ENCODE measurements at places on chromosomes 5 and 9.

- no peak for DNase-seq
Observed at GRCh38 chr5:33725806-33726205, 166.0 kb downstream of the ADAMTS12 start.

- no peak for DNase-seq
Observed at GRCh38 chr9:73152953-73153352, 1.3 kb downstream of the ANXA1 start.

- DNase-seq: no peak
Observed at GRCh38 chr5:67214036-67214435, 17.4 kb upstream of the CD180 start.

GRCh38 chr5:1522601-1523479 is 920 bp downstream of the LPCAT1 start:
- DNase-seq: no peak

DNA sequence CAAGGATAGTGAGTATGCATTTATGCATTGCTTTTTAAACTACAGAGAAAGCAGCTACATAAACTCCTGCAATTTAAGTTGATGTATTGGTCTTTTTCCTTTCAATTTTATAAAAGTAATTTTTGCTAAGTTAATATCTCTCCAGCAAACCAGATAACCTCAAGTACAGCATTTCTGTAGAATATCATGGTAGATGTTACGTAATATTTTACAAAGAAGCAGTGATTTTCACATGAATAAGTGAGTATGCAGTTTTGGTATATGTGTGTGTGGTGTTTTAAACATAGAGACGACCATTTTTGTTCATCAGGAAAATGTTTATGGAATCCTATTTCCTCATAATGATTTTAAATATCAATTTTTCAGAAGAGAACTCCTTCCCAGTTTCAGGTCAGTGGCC is 118.9 kb downstream of the INSYN2B start:
- DNase-seq: no peak

DNA sequence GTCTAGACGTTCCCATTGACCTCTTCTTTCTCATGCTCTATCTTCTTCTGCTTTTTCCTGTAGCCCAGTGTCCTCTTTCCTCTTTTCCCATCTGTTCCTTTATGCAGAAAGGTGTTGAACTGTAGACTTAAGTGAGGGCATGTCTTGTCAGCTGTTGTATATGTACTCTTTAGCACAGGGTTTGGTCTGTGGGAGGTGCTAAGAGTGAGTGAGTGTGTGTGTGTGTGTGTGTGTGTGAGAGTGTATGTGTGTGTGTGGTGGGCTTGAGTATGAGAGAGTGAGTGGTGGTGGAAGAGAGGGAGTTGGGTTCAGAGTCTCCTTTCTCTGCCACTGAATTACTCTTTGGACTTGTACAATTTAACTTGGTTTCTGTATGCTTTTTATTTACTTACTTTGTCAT is 10.3 kb upstream of the ROPN1L start:
- DNase-seq: no peak

GRCh38 chr5:111960476-111961215 is 203.7 kb upstream of the NREP start:
- DNase-seq: no peak

DNA sequence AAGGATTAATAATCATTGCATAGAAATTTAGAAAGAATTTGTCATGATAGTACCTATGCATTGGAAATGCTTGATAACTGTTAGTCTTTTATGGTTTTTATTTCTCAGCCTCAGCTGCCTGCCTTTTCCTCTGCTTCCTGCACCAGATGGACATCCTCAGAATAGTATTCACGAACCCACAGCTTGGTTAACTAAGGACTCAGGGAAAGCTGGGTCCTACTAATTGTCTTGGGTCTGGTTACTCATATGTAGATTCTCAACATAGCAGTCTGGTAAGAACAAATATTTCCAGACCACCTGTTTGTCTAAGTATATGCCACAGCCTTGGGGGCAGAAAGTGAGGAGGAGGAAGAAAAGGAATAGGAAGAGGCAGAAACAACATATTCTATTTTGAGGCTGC is 464.5 kb upstream of the SMARCA2 start:
- no peak for DNase-seq

DNA sequence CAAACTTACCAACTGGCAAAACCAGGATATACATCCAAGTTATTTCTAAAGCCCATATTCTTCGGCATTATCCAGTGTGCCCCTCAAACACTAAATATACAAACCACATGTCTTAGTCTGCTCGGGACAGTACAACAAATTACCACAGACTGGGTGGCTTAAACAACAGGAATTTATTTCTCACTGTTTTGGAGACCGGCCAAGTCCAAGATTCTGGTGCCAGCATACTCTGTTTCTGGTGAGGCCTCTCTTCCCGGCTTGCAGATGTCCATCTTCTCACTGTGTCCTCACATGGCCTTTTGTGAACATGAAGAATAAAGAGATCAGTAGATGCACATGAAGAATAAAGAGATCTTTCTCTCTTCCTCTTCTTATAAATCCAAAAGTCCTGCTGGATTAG is 12.9 kb upstream of the SLCO6A1 start:
- DNase-seq: no peak

DNA sequence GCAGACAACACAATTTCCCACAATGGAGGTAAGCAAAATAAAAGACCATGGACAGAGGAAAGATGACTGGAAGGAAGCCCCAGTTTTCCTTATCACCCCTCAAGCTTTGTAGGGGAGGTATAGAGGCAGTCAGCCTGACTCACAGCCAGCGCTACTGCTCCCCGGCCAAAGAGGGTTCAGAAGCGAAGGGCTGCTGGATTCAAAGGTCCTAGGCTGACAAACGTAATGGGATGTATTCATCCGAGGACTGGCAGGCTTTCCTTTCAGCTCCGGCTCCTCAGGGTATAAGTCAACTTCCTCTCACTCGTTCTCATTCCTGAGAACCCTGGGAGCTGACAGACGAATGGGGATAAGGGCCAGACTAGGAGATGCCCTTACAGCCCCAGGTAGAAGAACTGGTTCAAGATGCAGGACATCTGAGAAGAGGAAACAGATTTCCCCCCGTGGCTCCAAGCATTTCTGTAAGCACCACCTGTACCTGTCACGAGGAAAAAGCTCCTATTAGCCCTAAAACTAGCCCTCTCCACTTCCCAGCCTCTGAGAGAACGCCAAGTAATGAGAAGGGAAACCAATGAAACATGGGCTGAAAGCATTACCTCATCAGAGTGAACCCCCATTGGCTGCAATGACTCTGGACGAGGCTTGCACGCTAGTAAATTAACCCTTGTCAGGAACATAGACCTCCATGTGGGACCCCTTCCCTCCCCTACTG is 22.1 kb upstream of the FAM13B start:
- peak; percentile 47 for DNase-seq

DNA sequence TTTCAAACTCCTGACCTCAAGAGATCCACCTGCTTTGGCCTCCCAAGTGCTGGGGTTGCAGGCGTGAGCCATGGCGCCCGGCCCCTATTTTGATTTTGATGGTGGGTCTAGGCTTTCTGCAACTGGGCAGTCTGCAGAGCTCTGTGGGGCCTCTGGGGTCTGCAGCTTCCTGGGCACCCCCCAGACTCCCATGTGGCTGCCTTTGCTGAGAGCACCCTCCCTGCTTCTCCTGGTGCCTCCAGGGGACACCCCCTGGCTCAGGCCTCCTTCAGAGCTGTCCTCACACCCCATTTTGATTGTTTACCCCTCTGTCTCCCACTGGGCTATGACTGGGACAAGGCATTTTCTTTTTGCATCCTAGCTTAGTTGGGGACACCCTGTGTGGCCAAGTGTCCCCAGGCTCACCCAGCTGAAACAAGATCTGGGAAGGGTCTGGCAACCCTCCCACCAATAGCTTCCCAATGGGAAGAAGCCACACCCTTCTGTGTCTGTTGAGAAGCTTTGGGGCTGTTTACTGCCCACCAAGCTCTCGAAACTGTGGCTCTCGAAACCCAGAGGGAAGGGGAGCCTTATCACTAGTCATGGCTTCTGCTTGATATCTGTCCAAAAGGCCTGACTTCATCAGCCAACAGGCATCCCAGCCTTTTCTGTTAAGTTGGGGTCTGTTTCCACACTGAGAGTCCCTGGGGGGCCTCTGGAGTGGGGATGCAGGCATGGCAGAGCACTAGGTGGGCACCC is 204.4 kb upstream of the IER5L start:
- DNase-seq: no peak

DNA sequence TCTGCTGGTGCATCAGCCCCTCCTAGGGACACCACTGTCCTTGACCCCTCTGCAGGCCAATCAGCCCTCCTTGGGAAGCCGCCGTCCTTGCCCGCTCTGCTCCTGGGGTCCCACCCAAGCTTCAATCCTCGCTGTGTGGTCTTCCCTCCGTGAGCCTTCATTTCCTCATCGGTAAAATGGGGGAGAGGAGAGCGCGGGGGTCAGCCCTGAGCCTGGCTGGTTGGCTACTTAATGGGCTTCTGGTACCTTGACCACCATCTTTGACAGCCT is 12.7 kb upstream of the SLC2A6 start:
- DNase-seq: no peak

DNA sequence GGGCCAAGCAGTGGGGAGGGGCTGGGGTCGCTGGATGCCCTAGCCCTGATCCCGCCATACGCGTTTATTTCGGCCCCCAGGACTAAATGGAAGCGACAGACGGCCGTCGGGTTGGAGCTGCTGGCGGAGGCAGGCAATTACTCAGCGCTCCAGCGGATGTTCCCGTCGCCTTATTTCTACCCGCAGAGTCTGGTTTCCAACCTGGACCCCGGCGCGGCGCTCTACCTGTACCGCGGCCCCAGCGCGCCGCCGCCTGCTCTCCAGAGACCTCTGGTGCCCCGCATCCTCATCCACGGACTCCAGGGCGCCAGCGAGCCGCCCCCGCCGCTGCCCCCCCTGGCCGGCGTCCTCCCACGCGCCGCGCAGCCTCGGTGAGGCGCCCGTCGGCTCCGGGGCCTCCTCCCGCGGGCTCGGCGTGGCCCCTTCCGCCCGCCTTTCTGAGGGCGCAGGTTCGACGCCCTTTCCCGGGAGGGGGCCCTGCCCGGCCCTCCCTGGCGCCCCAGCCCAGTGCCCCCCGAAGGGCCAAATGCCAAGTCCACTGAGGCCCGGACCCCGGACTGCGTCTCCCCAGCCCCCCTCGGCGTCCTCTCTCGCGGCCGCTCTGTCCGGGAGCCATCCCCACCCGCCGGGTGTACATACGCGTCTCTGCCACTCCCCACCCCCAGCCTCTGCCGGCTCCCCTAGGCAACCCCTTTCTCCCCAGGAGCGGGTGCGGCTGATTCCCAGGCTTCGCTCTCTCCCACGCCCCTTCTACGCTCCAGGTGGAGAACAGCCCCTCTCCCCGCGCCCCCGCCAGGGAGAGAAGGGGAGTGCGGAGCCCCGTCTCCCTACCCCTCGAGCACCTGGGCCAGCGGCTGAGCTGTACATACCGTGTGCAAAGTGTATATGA is 7.0 kb downstream of the BARHL1 start:
- DNase-seq: no peak

GRCh38 chr9:8012986-8013385 is 213.4 kb upstream of the DMAC1 start:
- DNase-seq: no peak

DNA sequence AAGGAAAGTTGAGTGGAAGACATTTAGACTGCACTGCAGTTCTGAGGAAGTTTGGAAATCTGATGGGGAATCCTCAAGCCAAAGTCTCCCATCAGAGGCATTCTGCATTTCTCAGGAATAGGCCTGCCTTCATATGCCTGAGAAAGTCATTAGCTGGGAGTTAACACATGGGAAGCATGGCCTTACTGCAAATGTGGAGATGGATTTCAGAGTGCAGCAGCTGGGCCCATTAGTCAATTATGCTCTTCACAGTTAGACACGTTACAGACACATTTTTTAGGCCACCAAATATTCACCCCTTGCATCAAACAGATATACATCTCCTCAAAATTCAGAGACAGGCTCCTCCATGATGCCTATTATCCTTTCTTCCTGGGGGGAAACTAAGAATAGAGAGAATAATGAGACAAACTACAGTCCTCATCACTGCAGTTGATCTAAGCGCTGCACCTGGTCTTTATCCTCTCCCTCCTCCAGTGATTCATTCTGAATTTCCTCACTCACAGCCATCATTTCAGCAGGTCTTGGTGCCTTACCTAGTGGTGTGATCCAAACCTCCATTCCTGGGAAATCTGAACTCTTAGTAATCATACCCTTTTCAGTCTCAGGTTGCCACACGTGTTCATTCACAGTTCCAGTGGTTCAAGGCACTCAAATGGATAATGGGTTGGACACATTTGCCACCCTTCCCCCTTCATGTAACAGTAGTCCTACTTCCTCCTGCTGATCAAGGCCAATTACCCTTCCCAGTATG is 47.9 kb upstream of the PPP2CA start:
- no peak for DNase-seq

- no peak for DNase-seq
Observed at GRCh38 chr5:58687595-58687994, 104.7 kb downstream of the RAB3C start.

- no peak for DNase-seq
Observed at GRCh38 chr5:58760222-58760621, 177.3 kb downstream of the RAB3C start.

DNA sequence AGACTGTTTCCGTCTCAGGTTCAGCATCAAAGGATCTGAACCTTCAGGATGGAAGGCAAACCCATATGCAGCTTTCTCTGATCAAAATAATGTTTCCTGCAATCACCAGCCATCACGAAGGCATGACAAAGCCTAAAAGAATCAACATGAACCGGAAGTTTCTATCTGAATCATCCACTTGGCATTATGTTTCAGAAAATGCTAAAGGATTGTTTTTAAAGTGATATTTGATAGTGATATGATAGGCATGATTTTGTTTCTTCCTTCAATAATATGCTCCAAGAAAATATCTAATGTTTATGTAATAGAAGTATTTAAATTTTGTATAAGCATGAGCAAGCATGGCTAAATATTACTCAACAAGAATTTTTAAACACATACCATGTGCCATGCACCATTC is 219.6 kb downstream of the PLK2 start:
- DNase-seq: no peak

GRCh38 chr5:103010168-103010567 is 109.8 kb downstream of the GIN1 start:
- no peak for DNase-seq

- no peak for DNase-seq
Observed at GRCh38 chr9:105319202-105319813, 74.9 kb downstream of the SLC44A1 start.

DNA sequence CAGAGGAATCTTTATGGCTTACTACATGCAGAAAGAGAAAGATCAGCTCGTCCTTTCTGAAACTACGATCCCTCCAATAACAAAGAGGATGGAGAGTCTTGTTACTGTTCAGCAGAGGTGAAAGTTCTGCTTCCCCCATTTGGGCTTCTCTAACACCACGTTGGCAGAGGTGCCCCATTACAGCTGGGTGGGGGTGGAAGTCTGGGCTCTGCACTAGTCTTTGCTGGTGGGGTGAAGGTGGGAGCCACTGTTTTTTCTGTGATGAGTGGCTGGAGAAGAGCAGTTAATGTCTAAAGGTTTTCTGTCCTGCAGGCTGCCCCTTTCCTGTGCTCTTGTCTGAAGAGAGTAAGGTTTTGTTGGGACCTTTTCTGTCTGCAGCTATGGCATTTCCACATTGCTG is 64.7 kb upstream of the OTULINL start:
- no peak for DNase-seq

DNA sequence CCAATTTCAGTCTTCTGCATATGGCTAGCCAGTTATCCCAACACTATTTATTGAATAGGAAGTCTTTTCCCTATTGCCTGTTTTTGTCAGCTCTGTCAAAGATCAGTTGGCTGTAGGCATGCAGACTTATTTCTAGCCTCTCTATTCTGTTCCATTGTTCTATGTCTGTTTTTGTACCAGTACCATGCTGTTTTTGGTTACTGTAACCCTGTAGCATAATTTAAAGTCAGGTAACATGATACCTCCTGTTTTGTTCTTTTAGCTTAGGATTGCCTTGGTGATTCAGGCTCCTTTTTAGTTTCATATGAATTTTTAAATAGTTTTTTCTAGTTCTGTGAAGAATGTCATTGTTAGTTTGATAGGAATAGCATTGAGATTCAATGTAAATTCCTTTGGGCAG is 104.9 kb upstream of the SLCO6A1 start:
- DNase-seq: no peak

Data from substantia nigra (tissue), 51 donors.